ENCODE measurements at places on chromosomes 12 and 14.

GRCh38 chr14:73787486-73788316, 63.9 kb upstream of the PTGR2 start:
- DNase-seq = no peak

- no peak for DNase-seq
These were observed 242.3 kb downstream of the ANO6 start for GRCh38 chr12:45458238-45458637.

- DNase-seq = no peak
These were observed 49.9 kb downstream of the GTF2A1 start for GRCh38 chr14:81170829-81171195.

GRCh38 chr12:104638218-104638850, 181.6 kb downstream of the CHST11 start:
- no peak for DNase-seq

DNA sequence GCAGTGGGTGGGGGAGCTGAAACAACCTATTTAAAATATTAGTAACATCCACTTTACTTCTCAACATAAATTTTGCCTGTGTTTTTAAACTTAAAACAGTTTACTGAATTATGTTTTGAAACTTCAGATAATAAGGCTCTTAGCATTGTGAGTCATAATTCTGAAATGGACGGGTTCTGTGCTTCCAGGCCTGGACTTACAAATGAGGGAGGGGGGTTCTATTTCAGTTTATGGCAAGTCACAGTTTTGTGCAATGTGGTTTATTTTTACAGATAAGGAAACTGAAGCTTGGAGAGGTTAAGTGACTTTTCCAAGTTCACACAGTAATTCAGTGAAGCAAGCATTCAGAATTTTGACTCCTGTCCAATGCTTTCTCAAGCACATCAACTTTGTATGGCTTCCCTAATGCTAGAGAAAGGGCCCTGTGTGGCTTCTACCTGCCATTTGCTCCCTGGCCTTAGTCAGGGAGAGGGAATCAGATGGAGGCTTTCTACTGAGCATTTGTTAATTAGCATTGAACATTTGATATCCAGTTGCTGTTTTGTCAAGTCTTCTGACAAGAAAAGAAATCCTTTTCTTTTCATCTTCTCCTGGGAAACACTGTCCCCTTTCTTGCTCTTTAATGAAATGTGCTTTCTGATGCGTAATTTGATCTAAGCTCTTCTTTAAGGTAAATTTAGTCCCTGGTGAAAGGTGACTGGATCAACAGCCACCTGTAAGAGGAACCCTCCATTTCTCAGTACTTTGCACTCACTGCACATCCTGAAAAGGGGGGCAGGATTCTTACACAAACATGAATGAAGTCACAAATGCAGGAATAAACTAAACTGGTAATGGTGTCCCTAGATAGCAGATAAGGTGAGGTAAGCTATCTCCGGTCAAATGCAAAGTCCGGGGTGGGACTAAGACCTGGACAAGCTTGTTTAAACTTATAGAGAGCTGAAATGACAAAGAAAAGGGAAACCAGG, 2.5 kb upstream of the SALL2 start:
- DNase-seq = no peak
